Stimulated activated CD8-positive, alpha-beta memory T cell treated with anti-CD3 and anti-CD28 coated beads, Interleukin-4, amount 100 ng/mL, for 24 hours (primary cell): ENCODE measurements at places on chromosomes 13 and 19.

- DNase-seq: no peak
Measured at GRCh38 chr13:69331245-69331644, 776.4 kb upstream of the ATXN8OS start.

DNA sequence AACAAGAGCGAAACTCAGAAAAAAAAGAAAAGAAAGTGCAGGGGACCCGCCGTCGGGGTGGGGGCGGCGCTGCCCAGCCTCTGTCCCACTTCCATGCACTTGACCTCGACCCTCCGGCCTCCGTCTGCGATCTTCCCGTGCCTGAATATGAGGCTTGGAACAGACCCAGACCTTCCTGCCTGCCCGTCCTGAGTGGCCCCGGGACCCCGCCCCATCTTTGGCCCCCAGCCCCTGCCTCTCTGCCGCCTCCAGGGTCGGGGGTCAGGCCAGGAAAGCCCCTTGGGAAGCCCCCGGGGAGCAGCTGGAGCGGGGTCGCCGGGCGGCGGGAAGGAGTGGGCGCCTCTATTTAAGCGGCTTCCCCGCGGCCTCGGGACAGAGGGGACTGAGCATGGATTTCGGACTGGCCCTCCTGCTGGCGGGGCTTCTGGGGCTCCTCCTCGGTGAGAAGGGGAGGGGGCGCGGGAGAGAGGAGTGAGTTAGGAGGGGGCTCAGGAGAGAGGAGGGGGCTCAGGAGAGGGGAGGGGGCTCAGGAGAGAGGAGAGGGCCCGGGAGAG is at the start of gene MADCAM1:
Gene MADCAM1, plus strand, starts transcription at position 375 of the 554 bp plus-strand sequence. Its CDS starts 14 bp downstream, at position 389.
- no peak for DNase-seq

DNA sequence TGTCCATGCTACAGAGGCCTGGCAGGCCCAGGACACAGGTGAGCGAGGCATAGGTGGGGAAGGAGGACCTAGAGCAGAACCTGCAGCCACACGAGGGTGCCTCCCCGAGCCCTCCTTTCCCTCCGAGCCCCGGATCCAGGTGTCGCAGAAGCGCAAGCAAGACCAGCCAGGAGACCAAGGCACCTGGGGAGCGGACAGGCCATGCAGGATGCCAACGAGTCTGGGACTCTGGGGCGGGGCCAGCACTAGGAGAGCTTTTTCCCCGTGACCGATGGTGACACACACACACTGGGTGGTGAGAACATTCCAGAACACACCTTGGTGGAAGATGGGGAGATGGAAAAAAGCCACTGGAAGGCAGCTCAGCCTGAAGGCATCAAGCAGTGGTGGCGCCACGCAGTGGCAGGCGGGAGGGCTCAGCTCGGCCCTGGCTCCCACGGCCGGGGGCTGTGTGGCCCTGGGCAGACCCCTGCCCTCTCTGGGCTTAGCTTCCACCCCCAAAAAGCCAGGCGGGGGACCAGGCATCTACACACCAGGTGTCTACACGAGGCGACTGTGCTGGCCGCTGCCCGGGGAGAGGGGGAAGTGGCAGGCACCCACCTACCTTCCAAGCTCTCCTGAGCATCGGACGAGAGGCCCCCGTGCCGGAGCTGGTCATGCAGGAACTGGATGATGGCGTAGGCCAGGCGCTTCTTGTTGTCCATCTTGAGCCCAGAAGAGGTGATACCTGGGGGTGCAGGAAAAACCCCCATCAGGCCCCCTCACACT is 14.5 kb downstream of the SGTA start:
- DNase-seq: no peak

DNA sequence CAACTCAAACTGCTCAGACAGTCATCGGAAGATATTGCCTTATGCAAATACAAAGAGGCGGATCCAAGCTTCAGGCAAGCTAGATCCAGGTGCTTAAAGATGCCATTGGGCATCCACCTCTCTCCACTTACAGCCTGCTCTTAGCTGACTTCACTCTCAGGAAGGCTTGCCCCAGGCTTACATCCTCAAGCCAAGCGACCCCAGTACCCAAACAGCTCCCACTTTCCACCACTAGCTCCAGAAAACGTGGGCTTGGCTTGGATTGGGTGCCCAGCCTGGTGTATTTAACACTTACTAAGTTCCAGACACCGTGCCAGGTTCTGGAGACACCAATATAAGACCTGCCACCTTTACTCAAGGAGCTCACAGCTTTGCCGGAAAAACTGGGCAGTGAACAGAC is 142.1 kb upstream of the VSTM2B start:
- DNase-seq: no peak

DNA sequence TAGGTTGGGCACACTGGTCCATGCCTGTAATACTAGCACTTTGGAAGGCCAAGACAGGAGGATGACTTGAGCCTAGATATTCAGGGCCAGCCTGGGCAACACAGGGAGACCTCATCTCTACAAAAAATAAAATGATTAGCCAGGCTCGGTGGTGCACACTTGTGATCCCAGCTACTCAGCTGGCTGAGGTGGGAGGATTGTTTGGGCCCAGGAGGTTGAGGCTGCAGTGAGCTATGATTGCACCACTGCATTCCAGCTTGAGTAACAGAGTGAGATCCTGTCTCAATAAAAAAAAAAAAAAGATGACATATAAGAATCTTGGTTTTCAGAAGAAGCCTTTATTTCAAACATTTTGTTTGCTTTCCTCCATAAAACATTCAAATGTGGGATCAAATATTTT is 178.0 kb downstream of the LIG4 start:
- no peak for DNase-seq

GRCh38 chr13:45833663-45834375 is 17.7 kb downstream of the SIAH3 start:
- DNase-seq: no peak

DNA sequence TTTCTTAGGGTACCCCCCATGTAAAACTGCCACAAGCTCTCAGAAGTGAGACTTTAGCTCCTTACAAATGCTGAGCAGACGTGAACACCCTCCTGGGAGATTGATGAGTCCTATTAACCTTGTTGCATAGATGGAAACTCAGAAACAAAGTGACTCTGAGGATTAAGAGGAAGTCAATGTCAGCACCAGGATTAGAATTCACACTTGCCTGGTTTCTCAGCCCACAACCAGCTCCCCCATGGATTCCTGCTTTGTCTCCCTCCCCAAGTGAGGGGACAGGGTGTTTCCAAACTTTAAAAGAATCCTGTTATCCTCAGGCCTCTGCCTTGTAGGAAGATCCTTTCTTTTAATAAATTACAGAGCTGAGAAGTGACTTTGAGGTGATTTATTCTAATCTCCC is 324.4 kb downstream of the NDFIP2 start:
- DNase-seq: no peak
